Posterior cingulate gyrus (tissue), 11 donors: ENCODE measurements at places on chromosomes 6 and 20.
A peak's percentile ranks its signal among the peaks of the same experiment; 100 is the strongest.

DNA sequence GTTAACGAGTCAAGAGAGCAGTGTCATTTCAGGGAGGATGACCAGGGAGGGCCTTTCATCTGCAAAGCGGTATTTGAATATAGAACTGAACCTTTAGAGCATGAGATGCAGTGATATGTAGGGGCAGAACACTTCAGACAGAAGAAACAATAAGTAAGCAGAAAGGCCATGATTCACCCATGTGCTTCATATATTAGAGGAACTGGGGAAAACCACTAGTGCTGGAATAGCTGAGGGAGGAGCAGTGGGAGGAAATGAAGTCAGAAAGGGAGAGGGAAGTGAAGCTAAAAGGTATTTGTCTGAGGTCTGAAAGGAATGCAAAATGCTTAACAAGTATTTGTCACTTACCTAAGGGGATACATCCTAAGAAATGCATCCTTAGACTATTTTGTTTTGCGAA, 391.2 kb downstream of the ADGRB3 start:
- no peak for DNase-seq

DNA sequence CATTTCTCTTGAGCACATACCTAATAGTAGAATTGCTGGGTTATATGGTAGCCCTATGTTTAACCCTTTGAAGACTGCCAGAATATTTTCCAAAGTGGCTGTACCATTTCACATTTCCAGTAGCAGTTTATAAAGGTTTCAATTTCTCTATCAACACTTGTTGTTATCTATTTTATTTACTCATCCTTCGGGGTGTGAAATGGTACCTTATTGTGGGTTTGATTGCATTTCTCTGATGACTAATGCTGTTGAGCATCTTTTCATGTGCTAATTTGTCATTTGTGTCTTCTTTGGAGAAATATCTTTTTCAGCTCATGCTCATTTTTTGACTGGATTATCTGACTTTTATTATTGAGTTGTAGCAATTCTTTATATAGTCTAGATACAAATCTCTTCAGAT, 5.4 kb downstream of the ENPP4 start:
- DNase-seq = no peak

DNA sequence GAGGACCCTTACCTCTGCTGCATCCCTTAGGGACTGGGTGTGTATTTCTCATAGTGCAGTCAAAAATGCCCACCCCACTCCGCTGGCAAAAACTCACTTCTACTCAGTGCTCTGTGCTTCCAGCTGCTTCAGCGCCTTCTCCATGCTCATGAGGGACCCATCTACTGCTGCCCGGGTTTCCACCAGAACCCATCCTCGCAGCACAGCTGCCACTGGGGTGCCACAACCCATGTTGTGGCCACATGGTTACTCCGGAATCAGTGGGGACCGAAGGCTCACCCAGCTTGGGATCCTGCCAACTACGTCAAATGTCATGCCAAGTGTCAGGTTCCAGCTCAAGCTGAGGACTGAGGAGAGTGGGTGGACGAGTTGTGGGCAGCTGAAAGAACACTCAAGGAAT, 774.2 kb upstream of the EYS start:
- DNase-seq = peak; percentile 56

DNA sequence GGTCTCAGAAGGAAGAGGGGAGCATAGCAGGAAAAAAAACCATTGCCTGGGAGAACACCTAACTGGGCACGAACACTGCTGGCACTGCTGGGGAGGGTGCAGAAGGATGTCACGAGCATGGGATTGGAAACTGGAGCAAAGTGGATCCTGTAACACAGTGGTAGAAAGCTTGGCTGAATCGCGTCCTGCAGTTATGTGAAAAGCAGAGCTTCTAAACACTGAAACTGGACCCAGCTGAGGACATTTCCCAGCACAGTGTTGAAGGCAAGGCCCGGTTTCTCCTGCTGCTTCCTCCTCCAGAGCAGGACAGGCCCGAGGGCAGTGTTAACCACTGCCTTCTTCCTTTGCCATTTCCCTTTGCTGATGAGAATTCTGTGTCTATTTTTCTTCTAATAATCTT, 6.7 kb downstream of the APMAP start:
- no peak for DNase-seq

DNA sequence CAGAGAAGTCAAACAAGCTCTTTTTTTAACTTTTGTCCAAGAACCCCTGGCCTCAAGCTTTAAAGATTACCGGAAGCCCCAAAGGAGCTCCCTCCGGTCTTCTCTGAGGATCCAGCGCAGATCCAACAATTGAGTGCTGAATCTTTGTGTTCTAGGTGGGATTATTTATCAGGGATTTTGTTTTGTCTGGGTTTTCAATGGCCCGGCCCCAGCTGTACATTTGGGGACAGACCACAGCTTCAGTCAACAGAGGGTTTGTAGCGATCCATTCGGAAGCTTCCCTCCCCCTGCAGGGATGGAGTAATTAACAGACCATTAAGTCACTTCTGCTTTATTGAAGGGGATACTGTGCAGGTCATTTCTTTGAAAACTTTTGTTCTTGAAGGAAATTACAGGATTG, 7.8 kb downstream of the OLIG3 start:
- no peak for DNase-seq

- DNase-seq = no peak
These were observed 731 bp upstream of the DNPH1 start for GRCh38 chr6:43229803-43230620.

GRCh38 chr6:45781890-45782289, 233.8 kb downstream of the CLIC5 start:
- DNase-seq = no peak

DNA sequence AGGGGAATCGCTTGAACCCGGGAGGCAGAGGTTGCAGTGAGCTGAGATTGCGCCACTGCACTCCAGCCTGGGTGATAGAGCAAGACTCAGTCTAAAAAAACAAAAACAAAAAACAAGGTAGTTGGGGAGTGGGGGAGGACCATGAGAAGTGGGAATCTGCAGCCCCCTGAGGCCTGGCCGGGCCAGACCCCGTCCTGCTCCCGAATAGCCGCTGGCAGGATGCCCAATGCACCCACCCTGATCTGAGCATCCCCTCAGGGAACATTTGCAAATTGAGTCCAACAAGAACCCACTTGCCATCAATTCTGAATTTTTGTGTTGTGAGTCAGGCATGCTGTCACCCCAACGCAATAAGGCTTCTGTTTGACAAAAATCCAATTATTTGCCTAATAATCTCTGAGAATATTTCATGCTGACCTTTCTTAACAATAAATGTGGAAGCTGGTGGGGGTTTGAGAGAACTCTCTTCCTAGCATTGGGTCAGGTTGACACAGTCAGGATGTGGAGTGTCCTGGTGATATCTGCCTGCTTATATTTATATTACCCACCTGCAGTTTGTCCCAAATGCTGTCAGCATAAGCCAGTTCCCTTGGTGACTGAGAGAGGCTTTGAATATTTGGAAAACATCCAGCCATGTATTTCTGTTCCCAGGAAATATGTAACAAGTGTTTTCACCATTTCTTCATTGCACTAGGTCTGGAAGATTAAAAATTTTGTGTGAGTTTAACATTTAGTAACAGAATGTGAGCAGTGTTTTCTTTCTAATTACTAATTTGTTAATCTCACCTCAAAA, 28.4 kb upstream of the FRMD1 start:
- no peak for DNase-seq

GRCh38 chr6:133827766-133828165, 61.1 kb upstream of the TCF21 start:
- DNase-seq = no peak

DNA sequence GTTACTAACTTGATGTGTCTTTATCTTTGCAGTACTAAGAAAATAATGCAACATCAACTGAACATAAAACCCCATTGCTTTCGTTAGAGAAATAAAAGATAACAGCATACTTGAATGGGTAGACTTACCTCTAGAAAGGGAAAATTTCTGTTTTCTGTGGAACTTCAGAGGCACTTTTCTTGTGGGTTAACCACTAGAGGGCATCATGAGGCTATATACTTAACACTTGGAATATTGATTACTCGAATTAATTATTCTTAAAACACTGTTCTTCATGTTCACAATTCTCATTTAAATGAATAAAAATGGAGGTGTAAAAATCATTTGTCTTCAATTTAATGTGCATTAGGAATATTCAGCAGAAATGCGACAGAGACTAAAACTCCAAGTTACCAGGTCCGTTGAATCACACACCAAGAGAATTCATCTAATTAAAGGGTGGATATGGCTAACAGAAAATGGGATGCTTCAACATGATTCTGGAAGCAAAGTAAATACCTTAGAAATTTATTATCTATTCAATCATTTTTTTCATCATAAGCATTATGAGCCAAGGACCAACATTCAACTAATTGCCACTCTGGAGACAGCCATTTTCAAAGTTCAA, 330.8 kb upstream of the PREP start:
- DNase-seq = no peak

GRCh38 chr6:33812669-33813068, 8.9 kb upstream of the MLN start:
- no peak for DNase-seq

GRCh38 chr6:21228411-21228810, 365.1 kb upstream of the SOX4 start:
- DNase-seq = no peak

DNA sequence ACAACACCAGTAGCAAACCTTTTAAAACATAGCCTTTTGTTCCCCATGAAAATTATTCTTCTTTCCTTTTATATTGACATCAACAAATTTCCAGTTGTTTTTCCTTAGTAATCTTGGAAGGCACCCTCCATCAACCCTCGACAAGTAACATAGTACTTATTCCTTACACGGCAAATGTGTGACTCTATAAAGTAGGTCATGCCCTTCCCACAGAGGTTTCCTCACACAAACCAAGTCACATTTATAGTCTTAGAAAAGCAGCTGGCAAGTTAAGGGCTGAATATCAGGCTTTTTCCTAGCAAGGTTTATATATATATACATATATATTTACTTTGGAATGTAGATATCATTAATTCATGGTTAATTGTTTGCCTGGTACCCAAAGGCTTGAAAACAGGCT, 371.5 kb downstream of the SYNE1 start:
- no peak for DNase-seq

DNA sequence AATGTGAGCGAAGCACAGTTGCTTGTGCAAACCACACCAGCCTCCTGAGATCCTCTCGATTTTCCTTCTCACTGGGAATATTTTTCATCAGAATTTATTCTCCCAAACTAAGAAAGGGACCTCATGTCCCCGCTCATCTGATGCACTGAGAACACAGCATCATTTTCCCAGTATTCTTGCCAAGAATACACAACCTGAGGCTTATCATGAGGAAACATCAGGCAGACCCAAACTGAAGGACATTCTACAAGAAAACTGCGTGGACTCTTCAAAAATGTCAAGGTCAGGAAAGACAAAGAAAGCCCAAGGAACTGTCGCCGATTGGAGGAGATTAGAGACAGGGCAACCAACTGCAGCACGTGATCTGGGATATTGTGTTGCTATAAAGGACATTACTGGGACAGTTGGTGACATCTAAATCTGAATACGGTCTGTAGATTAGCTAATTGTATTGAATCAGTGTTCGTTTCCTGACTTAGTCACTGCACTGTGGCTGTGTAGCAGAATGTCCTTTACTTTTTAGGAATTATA, 72.3 kb downstream of the SNX5 start:
- no peak for DNase-seq
